ENCODE measurements at places on chromosomes 16 and 17. TPM values are rescaled to one million over a fixed set of nuclear protein-coding genes. Genes with fewer than 3 reads are reported as not detected.
A peak's percentile ranks its signal among the peaks of the same experiment; 100 is the strongest.

GRCh38 chr16:84647828-84648594, at the start of gene KLHL36:
TSS of gene KLHL36 (plus strand) at chr16:84648511. CDS start at chr16:84650868, 2,357 bp downstream.
- no peaks in the 10 kb centered on the region for H3K36me3 ChIP-seq
- peak within 1 kb of the TSS; percentile 96 for H3K4me3 ChIP-seq
- peak within 1 kb of the TSS; percentile 28 for H3K27ac ChIP-seq

Gene NATD1
- 3.6 TPM for polyA plus RNA-seq

DNA sequence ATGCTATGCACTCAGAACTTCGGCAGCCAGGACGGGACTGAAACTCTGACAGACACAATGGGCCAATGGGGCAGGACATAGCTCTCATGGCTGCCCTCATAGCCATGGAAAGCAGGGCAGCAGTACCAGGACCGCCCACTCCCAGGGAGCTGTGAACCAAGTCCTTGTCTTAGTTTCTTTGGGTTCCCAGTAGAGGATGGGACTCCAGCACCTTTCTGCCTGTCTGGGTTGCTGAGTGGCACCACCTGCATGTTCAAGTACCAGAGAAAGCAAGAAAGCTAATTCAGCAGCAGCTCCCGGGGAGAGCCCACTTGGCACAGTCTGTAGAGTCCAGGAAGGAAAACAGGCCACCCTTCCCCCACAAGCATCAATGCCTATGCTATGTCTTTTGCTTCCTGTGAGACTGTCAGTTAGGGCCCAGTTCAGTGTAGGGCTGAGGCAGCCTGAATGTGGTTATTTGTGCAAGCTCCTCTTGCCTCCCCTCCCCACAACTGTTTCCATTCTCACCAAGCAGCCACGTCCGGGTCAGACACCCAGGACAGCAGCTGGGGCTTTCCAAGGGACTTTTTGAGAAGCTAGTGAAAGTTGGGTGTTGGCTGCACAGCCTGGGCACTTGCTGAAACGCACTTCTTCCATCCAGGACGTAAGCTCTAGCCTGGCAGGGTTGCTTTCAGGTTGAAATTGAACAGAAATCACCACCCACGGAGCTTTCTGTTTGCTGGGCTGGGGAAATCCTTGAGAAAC, 7.8 kb downstream of the SUPT4H1 start:
- peak; percentile 65 for DNase-seq
- no peaks in the 10 kb centered on the region for H3K27me3 ChIP-seq
- H3K27ac ChIP-seq: no peak overlapping the region
- H3K4me1 ChIP-seq: no peaks in the 10 kb centered on the region

DNA sequence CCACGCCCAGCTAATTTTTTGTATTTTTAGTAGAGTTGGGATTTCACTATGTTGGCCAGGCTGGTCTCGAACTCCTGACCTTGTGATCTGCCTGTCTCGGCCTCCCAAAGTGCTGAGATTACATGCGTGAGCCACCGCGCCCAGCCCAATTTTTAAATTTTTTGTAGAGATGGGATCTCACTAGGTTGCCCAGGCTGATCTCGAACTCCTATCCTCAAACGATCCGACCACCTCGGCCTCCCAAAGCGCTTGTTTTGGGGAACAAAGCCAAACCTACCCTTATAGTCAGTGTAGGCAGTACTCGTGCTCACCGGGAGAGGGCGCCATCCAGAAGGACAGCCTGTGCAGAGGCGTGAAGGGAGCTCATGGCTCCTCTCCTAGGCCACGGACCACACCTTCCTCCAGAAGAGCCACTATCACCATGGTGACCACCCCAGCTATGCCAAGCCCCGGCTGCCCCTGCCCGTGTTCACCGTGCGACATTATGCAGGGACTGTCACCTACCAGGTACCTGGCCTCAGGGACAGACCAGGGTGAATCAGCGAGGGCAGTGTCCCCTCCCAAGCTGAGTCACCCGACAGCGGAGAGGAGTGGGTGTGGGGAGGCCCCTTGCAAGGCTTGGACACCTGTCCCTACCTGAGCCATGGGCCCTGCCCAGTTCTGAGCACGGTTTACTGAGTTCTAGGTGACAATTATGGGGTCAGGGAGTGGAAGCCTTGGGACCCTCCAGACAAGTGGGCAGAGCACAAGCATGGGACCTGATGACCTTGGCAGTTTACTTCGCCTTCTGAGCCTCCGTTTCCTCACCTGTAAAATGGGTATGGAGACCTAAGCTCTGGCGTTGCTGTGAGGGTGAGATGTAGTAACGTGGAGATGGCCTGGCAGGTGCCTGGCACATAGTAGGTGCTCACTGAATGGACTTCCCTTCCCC, 13.7 kb downstream of the MYO15B start:
- no peaks in the 10 kb centered on the region for H3K36me3 ChIP-seq
- H3K27me3 ChIP-seq: no peaks in the 10 kb centered on the region
- H3K4me3 ChIP-seq: no peak overlapping the region
- no peak overlapping the region for H3K27ac ChIP-seq

- H3K4me3 ChIP-seq: no peak overlapping the region
- no peaks in the 10 kb centered on the region for H3K36me3 ChIP-seq
- DNase-seq: no peak
- no peak overlapping the region for H3K27ac ChIP-seq
Observed at GRCh38 chr16:14026572-14027285, 44.4 kb upstream of the MRTFB start.

DNA sequence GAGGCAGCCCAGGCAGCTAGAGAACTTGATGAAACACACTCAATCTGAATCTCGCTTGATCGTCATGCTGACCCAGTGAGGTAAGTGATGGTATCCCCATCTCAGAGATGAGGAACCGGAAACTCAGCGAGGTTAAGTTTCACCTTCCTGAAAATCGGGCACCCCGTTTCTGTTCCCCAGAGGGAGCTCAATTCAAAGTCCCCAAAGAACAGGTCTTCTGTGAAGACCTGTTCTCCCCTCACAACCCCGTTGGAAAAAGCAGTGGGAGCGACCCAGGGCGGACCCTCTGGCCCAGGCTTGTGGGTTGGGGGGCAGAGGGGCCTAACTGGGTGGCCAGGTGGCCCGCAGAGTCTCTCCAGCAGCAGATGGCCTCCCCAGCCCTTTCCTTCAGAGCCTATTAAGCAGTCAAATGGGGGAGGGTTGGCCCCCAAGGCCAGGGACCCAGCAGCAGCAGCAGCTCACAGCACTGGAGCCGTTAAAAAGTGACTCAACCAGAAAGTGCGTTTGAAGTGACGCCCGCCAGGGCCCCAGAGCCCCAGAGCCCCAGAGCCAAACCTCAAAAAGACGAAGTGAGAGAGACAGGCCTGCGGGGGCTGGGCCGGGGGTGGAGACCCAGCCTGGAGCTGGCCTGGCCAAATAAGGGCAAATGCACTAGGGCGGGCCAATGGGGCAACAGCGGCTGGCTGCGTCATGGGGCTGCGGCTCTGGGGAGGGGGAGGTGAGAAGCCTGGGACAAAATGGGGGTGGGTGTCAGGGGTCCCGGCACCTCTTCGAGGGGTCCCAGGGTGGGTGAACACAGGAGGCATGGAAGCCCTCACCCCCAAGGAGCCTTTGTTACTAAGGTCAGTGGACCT, 9.2 kb upstream of the TSPOAP1 start:
- H3K36me3 ChIP-seq: no peaks in the 10 kb centered on the region
- H3K27ac ChIP-seq: no peak overlapping the region
- H3K4me1 ChIP-seq: no peaks in the 10 kb centered on the region

Gene NEUROD2
- polyA plus RNA-seq: not detected

Gene METTL23
- 28.5 TPM for polyA plus RNA-seq

- no peaks in the 10 kb centered on the region for H3K27me3 ChIP-seq
- no peak overlapping the region for H3K27ac ChIP-seq
- H3K4me3 ChIP-seq: no peak overlapping the region
- H3K36me3 ChIP-seq: no peaks in the 10 kb centered on the region
Observed at GRCh38 chr16:17204644-17205043, 266.1 kb downstream of the XYLT1 start.

GRCh38 chr16:87044032-87044382, 273.2 kb downstream of the C16orf95 start:
- H3K27me3 ChIP-seq: no peaks in the 10 kb centered on the region
- H3K4me1 ChIP-seq: peaks cover 3% of the 10 kb centered on the region
- no peak overlapping the region for H3K4me3 ChIP-seq

- no peak overlapping the region for H3K27ac ChIP-seq
- H3K36me3 ChIP-seq: no peaks in the 10 kb centered on the region
- no peak for DNase-seq
- H3K27me3 ChIP-seq: no peaks in the 10 kb centered on the region
Observed at GRCh38 chr16:50718761-50719400, 23.0 kb upstream of the CYLD start.

Gene CDYL2
- 2.9 TPM for polyA plus RNA-seq

Gene SMARCE1
- polyA plus RNA-seq: 61.0 TPM

- no peaks in the 10 kb centered on the region for H3K4me1 ChIP-seq
- no peaks in the 10 kb centered on the region for H3K36me3 ChIP-seq
- H3K4me3 ChIP-seq: no peak overlapping the region
- no peaks in the 10 kb centered on the region for H3K27me3 ChIP-seq
- no peak for DNase-seq
Observed at GRCh38 chr17:29847527-29848400, 82.3 kb downstream of the SSH2 start.

Gene KRT38
- not detected for polyA plus RNA-seq

DNA sequence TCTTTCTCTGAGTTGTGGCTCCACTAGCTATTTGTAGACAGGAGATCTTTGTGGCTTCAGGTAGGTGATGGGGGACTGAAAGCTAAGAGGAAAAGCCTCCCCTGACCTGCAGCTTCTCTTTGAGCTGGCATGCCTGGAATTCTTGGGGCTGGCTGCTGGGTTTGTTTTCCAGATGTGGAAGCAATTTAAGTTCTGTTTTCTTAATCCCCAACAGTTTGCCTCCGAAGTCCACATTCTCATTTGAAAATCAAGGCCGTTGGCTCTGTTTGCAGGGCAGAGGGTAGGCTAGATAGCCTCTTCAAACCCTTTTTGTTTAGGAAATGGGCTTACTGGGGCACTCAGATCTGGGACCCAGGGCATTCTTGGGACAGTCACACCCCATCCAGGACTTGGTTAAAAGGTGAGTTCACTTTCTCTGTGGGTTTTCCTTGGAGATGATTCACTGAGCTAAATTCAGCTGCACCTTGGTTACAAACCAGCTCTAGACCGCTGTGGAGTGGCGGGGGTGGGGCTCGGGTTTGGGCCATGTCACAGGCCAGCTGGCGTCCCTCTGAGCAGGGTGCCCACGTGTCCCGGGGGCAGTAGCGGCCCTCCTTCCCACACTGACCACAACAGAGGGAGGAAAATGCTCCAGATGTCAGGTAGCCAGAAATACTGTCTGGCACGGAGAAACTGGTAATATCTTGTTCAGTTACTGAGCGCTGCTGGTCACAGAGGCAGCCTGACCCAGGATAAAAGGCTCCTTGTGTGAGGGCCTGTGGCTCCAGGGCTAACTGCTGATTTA, 108.5 kb downstream of the RAB11FIP4 start:
- peak; percentile 85 for DNase-seq
- no peaks in the 10 kb centered on the region for H3K27me3 ChIP-seq
- no peaks in the 10 kb centered on the region for H3K36me3 ChIP-seq
- no peak overlapping the region for H3K4me3 ChIP-seq

GRCh38 chr17:49031965-49032928, 35.1 kb downstream of the IGF2BP1 start:
- H3K36me3 ChIP-seq: no peaks in the 10 kb centered on the region
- no peak for DNase-seq
- no peak overlapping the region for H3K27ac ChIP-seq
- H3K4me1 ChIP-seq: no peaks in the 10 kb centered on the region
- no peaks in the 10 kb centered on the region for H3K27me3 ChIP-seq

DNA sequence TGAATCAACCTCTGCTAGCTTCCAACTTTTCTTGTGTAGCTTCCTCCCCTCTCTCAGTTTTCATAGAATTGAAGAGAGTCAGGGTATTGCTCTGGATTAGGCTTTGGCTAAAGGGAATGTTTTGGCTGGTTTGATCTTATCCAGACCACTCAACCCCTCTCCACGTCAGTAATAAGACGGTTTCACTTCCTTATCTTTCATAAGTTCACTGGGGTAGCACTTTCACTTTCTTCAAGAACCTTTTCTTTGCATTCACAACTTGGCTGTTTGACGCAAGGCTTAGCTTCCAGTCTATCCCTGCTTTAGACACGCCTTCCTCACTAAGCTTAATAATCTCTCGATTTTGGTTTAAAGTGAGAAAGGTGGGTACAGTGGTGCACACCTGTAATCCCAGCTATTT, 29.7 kb upstream of the OR1A2 start:
- DNase-seq: no peak
- no peak overlapping the region for H3K4me3 ChIP-seq
- H3K27me3 ChIP-seq: no peaks in the 10 kb centered on the region
- no peaks in the 10 kb centered on the region for H3K36me3 ChIP-seq
- no peaks in the 10 kb centered on the region for H3K4me1 ChIP-seq

Measured in aorta (tissue), 5 donors.